ENCODE measurements at places on chromosomes 16 and 17. TPM values are rescaled to one million over a fixed set of nuclear protein-coding genes. Genes with fewer than 3 reads are reported as not detected.

GRCh38 chr17:72294487-72294893, 173.7 kb downstream of the SOX9 start:
- peak; percentile 51 for DNase-seq

- peak; percentile 65 for DNase-seq
Measured at GRCh38 chr16:73057291-73058210, 9.6 kb upstream of the ZFHX3 start.

GRCh38 chr16:22316411-22316811, 19.2 kb downstream of the POLR3E start:
- DNase-seq: no peak

DNA sequence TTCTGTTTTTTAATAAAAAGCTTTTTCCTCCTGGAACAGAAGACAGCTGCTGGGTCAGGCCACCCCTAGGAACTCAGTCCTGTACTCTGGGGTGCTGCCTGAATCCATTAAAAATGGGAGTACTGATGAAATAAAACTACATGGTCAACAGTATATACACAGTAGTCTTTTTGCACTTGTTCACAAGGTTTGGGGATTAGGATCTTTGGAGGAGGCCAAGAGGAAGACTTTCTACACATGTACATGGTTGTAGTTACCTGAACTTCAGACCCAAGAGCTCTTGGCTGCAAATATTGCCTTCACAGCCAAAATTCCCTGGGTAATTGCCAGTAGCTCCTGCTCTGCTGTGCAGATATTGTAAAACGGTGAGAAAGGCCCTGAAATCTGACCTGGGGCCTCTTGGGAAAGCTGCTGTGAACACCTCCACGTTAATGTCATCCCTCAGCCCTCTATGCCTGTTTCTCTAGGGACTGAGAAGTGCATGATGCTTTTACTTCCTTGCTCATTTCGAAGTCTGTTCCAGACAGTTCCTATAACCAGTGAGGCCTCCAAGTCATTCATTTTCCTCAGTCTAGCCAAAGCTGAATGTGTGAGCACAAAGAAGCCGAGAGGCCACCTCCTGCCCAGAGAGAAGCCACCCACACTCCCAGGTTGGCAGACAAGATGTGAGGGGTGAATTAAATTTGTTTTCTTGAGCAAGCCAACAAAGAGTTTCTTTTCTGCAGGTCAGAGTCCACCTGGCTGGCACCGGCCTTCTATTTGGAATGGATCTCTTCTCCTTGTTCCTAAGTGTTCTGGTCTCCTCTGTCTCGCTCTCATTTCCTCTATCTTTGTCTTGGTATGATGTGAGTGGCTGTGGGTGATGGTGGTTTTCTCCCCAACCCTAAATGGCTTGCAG, 15.9 kb downstream of the ANKRD40 start:
- no peak for DNase-seq

DNA sequence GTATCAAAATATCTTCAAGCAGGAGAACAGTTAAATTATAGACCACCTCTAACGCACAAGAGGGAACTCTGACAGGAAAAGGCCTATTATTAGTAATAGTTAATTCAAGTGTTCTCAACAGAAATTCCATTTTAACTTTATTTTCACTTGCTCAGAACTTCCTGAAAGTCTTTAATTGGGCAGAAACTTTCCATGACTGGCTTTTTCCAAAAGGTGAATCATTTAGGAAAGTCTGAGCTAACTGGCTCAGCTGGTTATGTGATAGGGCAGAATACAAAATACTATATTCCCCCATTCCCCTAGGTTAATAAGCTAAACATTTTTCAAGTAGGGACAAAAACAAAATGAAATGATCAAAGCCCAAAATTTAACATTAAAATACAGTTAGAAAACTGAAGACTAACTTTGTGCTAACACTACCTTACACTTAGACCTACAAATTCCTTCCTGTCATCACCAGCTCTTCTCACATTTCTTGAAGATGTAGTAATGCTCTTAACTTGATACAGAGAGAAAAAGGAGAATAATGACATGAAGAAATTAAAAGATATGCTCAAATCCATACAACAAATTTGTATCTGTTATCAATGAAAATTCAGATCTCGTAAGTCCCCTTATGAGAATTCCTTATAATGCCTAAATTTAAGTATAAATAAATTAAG, 31.0 kb downstream of the CFDP1 start:
- DNase-seq: no peak

FOXL1 gene
- 0.75 TPM for total RNA-seq

DNA sequence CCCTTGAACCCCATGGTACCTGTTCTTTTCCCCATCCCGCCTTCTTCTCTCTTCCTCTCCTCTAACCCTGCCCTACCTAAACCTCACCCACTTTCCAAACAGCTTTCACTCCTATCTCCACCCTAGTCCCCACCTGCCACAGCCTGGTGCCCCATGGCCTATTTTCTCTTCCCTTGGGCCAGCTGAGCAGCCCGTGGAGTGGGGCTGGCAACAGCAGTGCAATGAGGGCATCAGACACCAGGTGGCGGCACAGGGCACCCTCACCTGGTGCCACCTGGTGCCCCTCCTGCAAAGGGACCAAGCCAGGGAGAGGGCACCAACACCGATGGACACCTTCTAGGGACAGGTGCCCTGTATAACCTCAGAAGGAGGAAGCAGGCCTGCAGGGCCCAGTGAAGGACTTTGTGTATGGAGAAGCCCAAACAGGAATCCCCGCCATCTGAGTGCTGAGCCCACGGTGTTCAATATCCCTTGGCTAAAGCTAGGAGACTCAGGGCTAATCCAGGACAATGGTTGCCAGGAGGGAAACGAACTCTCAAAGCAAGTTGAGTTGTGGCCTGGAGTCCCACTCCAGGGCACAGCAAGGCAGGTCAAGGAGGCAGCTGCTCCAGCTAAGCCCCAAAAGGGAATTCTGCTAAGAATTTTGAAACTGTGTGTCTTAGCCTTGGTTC, 4.0 kb upstream of the ABCC3 start:
- DNase-seq: peak; percentile 69

SGCA gene
- 135 TPM for total RNA-seq

GRCh38 chr17:15892731-15893657, 51.9 kb upstream of the ADORA2B start:
- DNase-seq: no peak

DNA sequence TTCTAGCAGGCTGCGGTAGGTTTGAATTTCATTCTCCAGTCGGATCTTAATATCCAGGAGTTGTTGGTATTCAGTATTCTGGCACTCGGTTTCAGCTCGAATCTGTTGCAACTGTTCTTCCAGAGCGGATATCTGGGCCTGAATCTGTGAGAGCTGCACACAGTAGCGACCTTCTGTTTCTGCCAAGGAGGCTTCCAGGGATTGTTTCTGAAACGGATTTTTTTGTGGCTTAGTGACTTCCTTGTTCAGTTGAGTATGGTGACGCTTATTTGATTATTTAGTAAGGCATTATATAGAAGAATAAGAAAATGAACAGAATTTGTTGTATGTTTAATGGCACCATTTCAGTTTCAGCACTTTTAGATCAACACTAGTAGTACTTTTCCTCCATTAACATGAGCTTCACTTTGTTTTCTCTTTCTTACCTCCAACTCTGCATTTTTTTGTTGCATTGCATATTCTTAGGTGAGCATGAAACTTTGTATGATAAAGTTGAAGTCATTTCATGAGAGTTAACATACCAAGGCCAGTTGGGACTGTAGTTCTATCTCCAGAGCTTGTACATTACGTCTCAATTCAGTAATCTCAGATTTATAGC, 2.8 kb downstream of the KRT10 start:
- DNase-seq: no peak

DNA sequence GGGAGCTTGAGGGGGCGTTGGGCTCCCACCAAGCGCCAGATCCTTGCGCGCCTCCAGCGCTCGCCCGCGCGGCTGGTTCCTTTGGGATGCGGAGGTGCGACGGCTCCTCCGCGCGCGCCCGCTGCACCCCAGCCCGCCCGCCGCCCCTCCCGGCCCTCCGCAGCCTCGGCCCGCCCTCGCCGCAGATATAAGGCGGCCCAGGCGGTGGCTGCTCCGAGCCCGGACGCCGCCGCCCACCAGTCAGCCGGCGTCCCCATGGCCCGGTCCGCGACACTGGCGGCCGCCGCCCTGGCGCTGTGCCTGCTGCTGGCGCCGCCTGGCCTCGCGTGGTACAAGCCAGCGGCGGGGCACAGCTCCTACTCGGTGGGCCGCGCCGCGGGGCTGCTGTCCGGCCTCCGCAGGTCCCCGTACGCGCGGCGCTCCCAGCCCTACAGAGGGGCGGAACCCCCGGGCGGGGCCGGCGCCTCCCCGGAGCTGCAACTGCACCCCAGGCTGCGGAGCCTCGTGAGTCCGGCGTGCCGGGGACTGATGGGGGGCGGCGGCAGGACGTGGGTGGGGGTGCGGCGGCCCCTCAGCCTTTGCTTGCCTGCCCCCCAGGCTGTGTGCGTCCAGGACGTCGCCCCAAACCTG, at the start of gene NPB:
Gene NPB (plus strand): TSS at position 216 of the 630 bp plus-strand sequence. CDS start 40 bp downstream, at position 256.
- DNase-seq: no peak

CLEC19A gene
- total RNA-seq: not detected

DNA sequence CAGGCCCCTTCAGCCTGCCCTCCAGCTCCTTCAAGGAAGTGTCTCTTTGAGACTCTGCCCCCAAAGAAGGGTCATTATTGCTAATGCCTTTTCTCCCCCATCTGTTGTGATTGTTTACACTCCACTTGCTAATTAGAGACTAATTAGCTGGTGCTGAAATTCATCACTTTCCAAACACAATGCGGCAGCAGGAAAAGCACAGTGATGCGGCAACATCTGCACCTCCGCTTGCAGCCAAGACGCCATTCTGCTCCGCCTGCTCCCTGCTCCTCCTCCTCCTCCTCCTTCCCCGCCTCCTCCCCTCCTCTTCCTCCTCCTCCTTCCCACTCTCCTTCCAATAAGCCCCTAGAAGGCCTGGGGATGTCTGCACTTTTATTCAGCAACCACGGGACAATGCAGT, 110.5 kb downstream of the SDK2 start:
- no peak for DNase-seq

DNA sequence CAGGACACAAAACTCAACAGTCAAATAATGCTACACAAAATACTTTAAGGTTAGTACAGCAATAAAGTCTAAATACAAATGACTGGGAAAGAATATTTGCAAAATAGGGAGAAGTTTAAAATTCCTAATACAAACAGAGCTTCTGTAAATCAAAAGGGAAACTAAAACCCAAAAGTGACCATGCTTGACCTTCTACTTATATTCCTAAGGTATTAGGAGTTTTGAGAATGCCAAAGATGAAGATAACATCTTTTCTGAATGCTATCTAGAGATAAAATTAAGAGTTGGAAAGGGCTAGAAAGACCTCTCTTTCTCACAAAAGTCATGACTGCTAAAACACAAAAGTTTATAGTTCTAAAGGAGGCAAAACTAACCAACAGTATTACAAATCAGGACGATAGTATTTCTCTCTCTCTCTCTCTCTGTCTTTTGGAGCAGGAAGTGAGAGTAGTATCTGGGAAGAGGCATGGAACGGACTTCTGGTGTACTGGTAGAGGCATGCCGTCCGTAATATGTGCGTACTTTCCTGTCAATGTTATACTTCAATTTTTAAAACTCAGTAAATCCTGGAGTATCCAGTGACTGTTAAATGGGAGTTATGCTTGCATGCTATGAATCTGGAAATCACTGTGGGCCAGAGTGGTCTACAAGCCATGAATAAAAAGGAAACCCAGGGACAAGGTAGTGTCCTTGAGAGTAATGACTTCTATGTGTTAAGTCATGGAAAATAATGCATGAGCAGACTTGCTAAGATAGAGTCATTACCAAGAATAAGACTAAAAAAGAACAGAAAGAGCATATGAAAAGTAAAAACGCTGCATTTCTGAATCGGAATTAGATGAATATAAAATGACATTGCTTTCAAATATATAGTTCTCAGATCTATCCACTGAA, 49.7 kb upstream of the ANKFY1 start:
- DNase-seq: no peak

GRCh38 chr16:10600782-10601443, 20.5 kb upstream of the EMP2 start:
- DNase-seq: peak; percentile 43

DNA sequence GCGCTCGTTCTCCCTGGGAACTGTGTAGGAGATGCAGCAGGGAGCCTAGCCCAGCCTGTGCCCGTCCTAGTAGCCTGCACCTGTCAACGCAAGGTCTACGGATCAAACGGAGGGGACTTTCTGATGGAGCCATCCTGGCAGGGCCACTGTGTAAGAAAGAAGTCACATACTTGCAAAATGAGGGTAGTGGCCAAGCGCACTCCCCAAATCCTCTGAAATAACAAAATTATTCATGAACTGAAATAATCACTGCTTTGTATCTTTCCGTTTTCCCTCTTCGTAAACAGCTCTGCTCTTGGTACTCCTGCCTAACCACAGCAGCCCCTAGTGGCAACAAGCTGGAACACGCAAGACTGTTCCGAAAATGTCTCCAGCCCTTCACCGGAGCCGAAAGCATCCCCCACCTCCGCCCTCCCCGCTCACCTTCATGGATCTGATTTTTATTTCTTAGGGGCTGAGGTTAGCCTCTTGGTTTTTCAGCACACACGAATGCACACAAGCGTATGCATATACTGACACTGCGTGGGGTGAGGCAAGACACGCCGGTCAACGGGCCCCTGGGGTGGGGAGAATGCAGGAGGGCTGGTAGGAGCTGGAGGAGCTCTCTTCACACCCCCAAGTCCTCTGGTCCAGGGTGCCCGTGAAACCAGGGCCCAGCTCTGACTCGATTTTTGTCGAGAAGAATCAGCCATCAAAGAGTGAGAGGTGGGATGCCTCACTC, 100.8 kb downstream of the ABCC12 start:
- peak; percentile 47 for DNase-seq

GRCh38 chr16:50012182-50012581, 12.8 kb upstream of the CNEP1R1 start:
- DNase-seq: no peak

SPNS3 gene
- total RNA-seq: 0.24 TPM

- DNase-seq: peak; percentile 80
Measured at GRCh38 chr17:43020789-43021740, 1.1 kb downstream of the VAT1 start.

KPNA2 gene
- 19.7 TPM for total RNA-seq

- DNase-seq: peak; percentile 27
Measured at GRCh38 chr16:57530522-57531252, 5.7 kb downstream of the CCDC102A start.
